Kidney (tissue), 22 donors: ENCODE measurements at places on chromosomes 1 and 21.

- DNase-seq = no peak
Observed at GRCh38 chr1:232557502-232558191, 72.3 kb downstream of the SIPA1L2 start.

- no peak for DNase-seq
Observed at GRCh38 chr1:204326771-204327300, 32.9 kb downstream of the PLEKHA6 start.

DNA sequence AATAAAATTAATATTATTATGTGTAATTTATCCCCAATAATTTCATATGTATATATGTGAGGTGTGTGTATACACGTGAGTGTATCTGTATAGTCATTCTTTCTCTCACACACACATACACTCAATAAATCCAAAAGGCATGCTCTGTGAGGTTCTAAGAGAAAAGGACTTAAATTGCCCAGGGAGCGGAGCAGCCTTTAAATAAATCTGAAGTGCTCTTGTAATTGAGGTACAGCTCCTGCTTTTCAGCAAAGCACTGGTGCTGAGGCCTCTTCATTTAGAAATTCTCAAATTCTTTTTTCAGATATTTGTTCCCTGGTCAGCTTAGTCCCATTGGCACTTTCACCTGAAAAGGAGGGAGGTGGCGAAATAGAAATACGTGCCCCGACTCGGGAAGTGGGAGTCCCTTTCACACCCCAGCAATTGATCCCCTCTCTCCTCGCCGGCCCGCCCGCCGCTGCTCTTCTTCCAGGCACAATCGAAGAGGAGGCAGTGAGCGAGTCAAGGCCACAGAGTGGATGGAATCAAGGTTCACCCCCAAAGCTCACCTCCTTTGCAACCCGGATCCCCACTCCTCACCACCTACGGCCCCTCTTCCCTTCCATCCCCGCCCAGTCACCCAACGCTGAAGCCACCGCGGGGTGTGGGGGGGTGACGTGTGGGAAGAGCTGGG lies 944 bp downstream of the PLPPR5 start:
- peak; percentile 62 for DNase-seq

DNA sequence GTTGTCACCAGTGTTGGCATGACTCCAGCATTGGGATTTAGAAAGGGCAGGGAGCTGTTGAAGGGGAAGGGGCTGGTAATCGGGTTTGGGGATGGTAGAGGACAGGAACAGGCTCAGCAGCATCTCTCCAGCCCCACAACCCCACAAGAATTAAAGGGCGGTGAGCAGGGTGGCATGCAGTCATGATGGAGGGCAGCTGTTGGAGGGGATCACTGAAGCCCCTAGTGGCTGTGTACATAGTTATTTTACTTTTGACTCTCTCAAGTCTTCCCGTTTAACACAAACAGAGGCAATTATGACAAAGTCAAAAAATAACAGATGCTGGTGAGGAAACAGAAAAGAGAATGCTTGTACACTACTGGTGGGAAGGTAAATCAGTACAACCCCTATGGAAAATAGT lies 213.8 kb downstream of the URB2 start:
- DNase-seq = no peak

DNA sequence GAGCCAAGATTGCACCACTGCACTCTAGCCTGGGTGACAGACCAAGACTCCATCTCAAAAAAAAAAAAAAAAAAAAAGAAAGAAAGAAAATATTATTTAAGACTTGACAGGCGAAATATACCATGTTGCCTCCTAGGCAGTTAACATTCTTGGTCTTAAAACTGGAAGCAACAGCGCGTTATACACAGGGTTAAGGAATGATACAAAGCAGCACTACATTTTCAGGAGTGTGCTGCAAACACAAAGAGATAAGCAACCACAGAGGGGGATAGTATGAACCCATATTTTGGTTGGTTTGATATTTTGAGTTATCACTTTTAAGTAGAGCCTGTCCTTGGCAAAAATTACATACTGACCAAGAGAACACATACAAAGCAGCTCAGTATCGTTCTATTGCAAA lies 25.1 kb downstream of the USP24 start:
- no peak for DNase-seq

- DNase-seq = no peak
Observed at GRCh38 chr1:206094024-206094423, 23.2 kb downstream of the AVPR1B start.

- DNase-seq = no peak
Observed at GRCh38 chr1:213692321-213692720, 295.5 kb upstream of the PROX1 start.

- peak; percentile 80 for DNase-seq
Observed at GRCh38 chr1:109197158-109198042, 16.3 kb upstream of the SARS1 start.
